ENCODE measurements at places on chromosomes 5 and 9.
A peak's percentile ranks its signal among the peaks of the same experiment; 100 is the strongest.

- peak; percentile 71 for DNase-seq
These were observed at the start of the genes HDAC3 and RELL2 for GRCh38 chr5:141636413-141637122. Gene HDAC3, minus strand, starts transcription at chr5:141636849. Its CDS starts 59 bp downstream, at chr5:141636790. Gene RELL2, plus strand, starts transcription at chr5:141636997. Its CDS starts 1,229 bp downstream, at chr5:141638226.

DNA sequence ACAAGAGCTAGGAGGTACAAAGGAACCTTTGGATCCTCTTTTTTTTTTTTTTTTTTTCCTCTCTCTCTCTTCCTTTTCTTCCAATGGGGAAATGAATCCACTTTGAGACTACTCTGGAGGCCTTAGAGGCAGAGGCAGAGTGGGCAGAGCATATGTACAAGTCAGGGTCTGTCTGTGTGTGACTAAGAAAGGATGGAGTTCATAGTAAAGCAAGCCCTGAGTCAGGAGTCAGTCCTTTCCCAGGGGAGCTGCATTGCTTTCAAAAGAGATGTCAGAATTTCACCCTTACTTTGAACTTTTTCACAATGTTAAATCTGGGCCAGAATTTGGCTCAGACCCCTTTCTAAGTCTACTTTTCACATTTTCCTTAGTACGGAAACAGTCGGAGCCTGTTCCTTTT, 792.4 kb upstream of the C9orf72 start:
- no peak for DNase-seq

DNA sequence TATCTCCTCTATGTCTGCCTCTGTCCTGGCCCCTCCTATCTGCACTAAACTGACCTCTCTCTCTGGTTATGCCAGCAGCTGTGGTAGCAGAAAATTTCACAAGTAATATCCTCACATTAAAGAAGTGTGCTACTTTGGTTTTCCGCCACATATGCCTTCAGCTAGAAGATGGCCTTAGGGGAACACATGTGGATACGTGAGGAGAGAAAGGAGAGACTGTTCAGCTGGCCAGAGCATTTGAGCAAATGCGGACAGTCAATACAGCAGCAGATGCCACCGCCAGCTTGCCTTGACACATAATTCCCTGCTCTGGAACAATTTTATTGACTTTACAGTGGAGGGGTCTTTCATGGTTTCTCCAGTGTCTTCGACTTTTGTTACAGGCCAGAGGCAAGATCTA, 434.6 kb downstream of the TAF11L14 start:
- no peak for DNase-seq

- DNase-seq, result no peak
These were observed 27.1 kb upstream of the F2R start for GRCh38 chr5:76688836-76689235.

DNA sequence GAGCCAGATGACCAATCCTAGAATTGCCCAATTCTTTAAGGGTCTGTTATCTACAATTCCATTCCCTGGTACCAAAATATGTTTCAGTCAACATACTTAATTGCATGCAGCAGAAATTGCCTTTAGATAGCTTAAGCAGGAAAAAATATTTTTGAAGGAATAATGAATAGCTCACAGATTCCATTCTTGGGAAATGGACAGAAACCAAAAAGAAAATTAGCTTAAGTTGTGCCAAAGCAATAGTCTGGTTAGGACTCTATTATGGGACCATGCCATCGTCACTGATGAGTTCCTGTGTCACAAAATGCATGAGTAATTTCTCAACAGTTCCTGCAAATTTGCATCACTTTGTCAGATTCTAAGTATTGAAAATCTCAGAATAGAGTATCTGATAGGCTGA, 12.3 kb downstream of the ACTBL2 start:
- DNase-seq, result no peak

- no peak for DNase-seq
These were observed 865.0 kb downstream of the PTPRD start for GRCh38 chr9:9747787-9748186.

DNA sequence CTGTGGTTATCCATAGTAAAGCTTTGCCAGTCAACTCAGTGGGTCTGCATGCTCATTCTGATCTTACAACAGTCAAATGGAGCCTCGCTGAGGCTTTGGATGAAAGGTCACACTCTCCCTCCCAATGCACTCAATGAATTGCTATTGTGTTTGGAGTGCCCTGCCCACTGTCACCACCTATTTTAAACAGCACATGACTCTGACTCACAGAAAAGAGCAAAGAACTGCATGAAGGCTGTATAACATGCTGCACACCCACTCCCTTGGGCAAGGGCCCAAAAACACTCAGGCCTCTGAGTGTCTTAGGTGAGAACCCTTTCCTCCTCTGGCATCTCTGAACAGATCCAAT, 118.7 kb upstream of the CCDC112 start:
- DNase-seq, result no peak

- no peak for DNase-seq
These were observed 364.6 kb downstream of the BRINP1 start for GRCh38 chr9:119004618-119004990.

DNA sequence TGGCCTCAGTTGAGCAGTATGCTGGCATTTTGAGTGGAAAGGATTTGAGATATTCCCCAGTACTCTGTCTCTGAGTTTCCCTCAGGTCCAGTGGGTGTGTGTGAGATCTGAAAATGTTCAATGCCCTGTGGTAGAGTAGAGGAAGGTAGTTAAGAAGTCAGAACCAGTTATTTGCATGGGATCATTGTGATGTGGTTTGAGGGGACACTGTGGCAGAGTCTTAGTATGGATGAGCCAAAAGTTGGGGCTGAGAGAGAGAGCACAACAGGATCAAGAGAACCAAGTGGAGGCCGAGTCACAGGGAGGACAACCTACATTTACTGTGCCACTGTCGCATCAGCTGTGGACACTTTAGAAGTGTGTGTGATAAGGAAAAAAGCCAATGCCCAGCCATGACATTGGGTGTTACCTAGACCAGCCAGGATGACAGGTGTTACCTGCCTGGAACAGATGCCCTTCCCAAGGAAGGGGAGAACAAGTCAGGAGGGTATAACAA, 128.9 kb upstream of the IL12B start:
- DNase-seq, result no peak

DNA sequence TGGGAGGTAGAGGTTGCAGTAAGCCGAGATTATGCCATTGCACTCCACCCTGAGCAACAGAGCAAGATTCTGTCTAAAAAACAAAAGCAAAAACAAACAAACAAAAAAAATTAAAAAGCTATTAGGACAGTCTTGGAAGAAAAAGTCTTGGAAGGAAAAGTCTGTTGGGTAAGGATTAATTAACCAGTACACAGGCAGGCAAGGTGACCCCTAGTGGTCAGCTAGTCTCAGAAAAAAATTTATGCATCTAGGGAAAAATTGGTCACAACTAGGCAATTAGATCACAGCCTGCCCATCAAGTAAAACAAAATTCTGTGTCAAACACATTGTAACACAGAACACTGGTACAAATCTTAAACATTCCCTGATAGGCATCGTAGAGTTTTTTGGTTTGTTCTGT, 6.7 kb upstream of the ANKRD18B start:
- DNase-seq, result peak; percentile 24

DNA sequence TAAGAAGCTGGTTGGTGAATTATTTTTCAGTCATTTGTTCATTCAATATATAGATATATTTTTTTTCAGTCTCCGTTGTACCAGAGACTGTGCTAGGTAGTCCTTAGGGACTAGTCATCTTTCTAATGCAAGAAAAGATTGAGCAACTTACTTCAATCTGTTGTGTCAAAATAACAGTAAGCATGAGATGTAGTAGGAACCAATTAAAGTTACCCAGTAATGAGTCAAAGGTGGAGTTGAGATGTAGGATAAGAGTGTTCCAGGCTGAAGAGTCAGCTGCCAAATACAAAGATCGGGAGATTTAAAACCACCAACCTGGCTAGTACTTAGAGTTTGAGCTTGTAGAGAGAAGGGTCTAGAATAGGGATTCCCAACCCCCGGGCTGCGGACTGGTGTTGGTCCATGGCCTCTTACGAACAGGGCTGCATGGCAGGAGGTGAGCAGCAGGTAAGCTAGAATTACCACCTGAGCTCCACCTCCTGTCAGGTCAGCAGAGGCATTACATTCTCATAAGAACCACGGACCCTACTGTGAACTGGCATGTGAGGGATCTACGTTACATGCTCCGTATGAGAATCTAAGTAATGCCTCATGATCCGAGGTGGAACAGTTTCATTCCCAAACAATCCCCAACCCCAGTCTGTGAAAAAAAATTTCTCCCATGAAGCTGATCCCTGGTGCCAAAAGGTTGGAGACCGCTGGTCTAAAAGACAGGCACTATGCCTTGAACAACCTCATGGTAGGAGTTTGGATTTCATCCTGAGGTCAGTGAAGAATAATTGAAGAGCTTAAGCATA, 1241.5 kb upstream of the WWC1 start:
- DNase-seq, result no peak

DNA sequence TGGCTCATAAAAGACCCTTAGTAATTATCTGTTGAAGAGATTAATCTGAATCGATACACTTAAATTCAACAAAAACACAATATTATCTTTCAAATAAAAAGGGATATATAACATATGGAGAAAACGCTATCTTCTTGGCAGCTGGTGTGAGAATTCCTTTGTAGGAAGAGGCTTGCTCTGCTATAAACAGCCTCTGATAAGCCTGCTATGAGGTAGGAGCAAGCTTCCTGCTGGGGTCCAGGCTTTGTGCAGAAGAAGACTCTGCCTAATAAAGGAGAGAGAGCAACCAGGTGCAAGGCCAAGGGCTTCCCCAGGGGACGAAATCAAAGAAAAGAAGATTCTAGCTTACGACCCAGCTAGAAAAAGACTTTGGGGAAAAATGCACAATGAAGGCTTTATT, 43.3 kb upstream of the SSBP2 start:
- DNase-seq, result no peak

DNA sequence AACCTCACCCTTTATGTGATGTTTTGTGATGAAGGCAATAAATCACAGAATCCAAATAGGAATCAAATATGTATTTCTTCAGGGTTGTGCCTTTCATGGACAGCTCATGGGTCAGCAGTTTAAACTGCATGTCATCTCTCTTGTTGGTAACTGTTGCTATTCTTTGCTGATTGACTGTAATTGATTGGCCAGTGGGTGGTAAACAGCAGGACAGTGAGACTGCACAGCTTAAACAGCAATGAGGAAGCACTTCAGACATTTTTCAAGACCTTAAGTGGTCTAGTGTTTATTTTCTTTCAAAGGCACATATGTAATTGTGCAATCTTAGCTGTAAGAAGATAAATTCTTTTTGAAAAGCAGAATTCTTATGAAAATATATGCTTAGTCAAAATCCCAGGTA, 260.5 kb downstream of the COX7C start:
- DNase-seq, result no peak

GRCh38 chr5:140664030-140664358, 710 bp upstream of the WDR55 start:
- no peak for DNase-seq

GRCh38 chr5:59001154-59001553, 418.3 kb downstream of the RAB3C start:
- no peak for DNase-seq

GRCh38 chr5:148950471-148950863, 112.4 kb downstream of the SH3TC2 start:
- DNase-seq, result no peak

- no peak for DNase-seq
These were observed 60.8 kb upstream of the PTGER4 start for GRCh38 chr5:40618926-40619325.

GRCh38 chr5:151742870-151743294, 15.5 kb downstream of the ATOX1 start:
- no peak for DNase-seq

GRCh38 chr5:68268101-68268851, 52.7 kb downstream of the PIK3R1 start:
- no peak for DNase-seq

- DNase-seq, result no peak
These were observed 25.9 kb upstream of the DAPK1 start for GRCh38 chr9:87471746-87472145.

- DNase-seq, result no peak
These were observed 79.0 kb downstream of the ADCY2 start for GRCh38 chr5:7474821-7475403.

DNA sequence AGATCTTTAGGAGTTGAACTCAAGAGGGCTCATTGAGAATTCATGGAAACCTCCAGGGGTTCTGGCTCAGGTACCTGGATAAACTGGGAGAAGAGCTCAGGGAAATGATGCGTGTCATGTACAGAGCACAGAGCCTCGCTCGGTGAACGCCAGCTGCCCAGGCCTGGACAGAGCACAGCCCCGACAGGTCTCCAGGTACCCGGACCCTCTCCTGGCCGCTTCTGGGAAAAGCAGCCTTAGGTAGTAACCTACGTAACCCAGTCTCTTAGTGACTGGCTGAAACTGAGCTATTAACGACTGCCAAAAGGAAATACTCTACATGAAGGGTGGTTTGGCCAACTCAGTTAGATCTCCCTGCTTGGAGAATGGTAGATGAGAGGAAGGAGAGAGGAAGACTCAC, 157.4 kb downstream of the TTLL11 start:
- DNase-seq, result no peak

DNA sequence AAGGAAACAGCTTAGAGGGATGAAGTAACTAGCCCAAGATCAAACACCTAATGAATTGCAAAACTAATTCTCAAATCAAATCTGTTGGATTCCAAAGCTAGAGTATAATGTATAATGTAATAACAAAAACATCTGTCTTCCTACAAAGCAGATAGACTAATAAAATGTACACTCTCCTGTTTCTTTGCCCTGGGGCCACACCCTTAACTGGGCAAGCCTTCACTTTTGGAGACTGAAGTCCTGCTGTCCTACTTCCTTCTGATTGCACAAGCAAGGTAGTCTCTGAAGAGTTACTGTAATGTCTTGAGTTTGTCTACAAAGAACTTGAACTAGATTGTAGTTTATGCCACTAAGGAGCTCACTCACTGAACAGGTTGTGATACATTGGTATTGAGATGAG, 2.5 kb downstream of the TTC1 start:
- DNase-seq, result no peak

DNA sequence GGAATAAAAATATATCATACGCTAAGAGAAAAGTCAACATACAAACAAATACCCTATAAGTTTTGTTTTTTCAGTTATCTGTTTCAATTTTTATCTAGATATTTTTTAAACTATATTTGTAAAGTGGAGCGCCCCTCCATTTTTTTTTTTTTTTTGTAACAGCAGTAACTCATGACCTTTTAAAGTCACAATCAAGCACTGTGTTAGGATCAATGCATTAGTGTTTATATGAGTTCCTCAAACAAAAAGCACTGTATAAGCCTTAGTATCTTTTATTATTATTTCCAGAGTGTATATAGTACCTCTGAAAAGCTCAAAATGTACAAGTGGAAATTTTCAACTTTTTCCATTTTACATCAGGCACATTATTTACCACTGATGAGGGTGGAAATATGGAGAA, 20.6 kb downstream of the PFDN1 start:
- no peak for DNase-seq

- peak; percentile 65 for DNase-seq
These were observed 25.7 kb downstream of the PDGFRB start for GRCh38 chr5:150129813-150130492.

- DNase-seq, result no peak
These were observed 523.0 kb upstream of the PTPRD start for GRCh38 chr9:11135851-11136250.

GRCh38 chr5:160641405-160641804, 210.6 kb downstream of the ATP10B start:
- DNase-seq, result no peak

DNA sequence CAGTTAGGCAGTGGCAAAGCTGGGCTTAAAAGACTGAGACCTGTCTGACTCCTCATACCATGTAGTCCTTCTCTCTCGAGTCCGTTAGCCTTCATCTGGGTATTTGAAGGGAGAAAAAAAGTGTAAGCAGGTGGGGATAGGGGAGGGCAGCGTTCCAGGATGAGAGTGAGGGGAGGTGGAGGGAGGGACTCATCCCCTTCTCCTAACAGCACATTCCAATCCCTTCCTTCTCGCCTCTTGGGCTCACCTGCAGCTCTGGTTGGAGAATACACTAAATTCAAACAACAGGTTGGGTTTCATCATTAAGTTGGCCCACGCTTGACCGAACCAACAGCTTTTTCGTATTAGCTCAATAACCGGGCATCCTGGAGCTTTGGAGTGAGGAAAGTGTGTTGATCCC, 3.6 kb downstream of the NEURL1B start:
- no peak for DNase-seq

Data from HL-60 (cell line).